ENCODE measurements at places on chromosomes 6 and 20.

DNA sequence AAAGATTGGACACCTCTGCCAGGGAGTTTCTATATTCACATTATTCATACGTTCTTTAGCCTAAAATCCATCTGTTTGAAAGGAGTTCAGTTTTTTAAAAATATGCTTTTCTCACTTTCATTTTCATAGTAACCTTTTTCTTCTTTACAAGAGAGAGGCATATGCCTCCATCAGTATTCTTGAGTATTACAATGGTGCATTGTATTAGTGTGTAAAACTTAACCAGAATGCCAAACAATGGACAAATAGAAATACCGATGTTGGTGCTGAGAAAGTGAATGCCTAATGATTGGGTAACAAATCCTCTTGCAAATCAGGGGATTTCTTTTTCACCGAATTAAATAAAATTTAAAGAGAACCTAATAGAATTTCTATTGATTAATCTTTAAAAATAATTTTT lies 163.2 kb upstream of the LAMA2 start:
- H3K4me1 ChIP-seq, result no peaks in the 10 kb centered on the region
- H3K27ac ChIP-seq, result no peak overlapping the region
- H3K4me3 ChIP-seq, result no peak overlapping the region
- DNase-seq, result no peak
- no peaks in the 10 kb centered on the region for H3K36me3 ChIP-seq

- H3K4me1 ChIP-seq, result no peaks in the 10 kb centered on the region
- no peak overlapping the region for H3K27ac ChIP-seq
- no peaks in the 10 kb centered on the region for H3K27me3 ChIP-seq
- H3K36me3 ChIP-seq, result no peaks in the 10 kb centered on the region
- no peak for DNase-seq
These were observed 8.2 kb downstream of the ATP9A start for GRCh38 chr20:51759769-51760510.

GRCh38 chr6:91538622-91539021 lies 951.8 kb upstream of the MAP3K7 start:
- DNase-seq, result no peak
- H3K4me1 ChIP-seq, result no peaks in the 10 kb centered on the region
- H3K36me3 ChIP-seq, result no peaks in the 10 kb centered on the region
- no peak overlapping the region for H3K4me3 ChIP-seq
- H3K27ac ChIP-seq, result no peak overlapping the region

GRCh38 chr6:14292119-14292518 lies 174.5 kb downstream of the CD83 start:
- H3K4me3 ChIP-seq, result no peak overlapping the region
- DNase-seq, result no peak
- no peaks in the 10 kb centered on the region for H3K36me3 ChIP-seq
- no peaks in the 10 kb centered on the region for H3K4me1 ChIP-seq
- H3K27me3 ChIP-seq, result no peaks in the 10 kb centered on the region

GRCh38 chr6:89436226-89436625 lies 3.3 kb downstream of the ANKRD6 start:
- no peak overlapping the region for H3K4me3 ChIP-seq
- H3K27me3 ChIP-seq, result no peaks in the 10 kb centered on the region
